Stimulated activated CD4-positive, alpha-beta T cell treated with anti-CD3 and anti-CD28 coated beads, Interleukin-12 subunit alpha, Interleukin-12 subunit beta, amount 100 ng/mL, for 24 hours (primary cell): ENCODE measurements at places on chromosomes 2 and 18.

DNA sequence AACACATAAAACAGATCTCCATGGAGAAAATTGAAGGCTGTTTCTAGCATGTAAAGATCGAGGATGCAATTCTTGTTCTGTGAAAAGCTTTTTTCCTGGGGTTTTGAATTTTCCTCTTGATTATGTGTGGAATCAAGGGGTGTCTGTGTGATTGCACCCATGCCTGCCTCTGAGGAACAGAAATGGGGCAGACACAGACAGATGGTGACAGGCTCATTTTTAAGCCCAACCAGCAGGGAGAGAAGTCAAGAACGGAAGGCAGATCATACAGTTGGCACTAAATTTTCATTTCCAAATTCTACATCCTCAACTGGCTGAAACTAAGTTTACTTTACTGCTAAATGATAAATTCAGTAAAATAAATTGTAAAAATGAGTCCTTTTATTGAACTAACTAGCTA lies 1037.7 kb upstream of the KLHL29 start:
- no peak for DNase-seq

DNA sequence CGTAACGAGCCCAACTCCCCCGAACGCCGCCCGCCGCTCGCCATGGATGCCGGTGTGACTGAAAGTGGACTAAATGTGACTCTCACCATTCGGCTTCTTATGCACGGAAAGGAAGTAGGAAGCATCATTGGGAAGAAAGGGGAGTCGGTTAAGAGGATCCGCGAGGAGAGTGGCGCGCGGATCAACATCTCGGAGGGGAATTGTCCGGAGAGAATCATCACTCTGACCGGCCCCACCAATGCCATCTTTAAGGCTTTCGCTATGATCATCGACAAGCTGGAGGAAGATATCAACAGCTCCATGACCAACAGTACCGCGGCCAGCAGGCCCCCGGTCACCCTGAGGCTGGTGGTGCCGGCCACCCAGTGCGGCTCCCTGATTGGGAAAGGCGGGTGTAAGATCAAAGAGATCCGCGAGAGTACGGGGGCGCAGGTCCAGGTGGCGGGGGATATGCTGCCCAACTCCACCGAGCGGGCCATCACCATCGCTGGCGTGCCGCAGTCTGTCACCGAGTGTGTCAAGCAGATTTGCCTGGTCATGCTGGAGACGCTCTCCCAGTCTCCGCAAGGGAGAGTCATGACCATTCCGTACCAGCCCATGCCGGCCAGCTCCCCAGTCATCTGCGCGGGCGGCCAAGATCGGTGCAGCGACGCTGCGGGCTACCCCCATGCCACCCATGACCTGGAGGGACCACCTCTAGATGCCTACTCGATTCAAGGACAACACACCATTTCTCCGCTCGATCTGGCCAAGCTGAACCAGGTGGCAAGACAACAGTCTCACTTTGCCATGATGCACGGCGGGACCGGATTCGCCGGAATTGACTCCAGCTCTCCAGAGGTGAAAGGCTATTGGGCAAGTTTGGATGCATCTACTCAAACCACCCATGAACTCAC lies 673 bp downstream of the PCBP1 start:
- peak; percentile 38 for DNase-seq

- no peak for DNase-seq
Observed at GRCh38 chr2:120910164-120910563, 174.5 kb downstream of the GLI2 start.

- no peak for DNase-seq
Observed at GRCh38 chr2:6917761-6918421, 679 bp downstream of the RNF144A start.
